ENCODE measurements at places on chromosomes 16 and 17. TPM values are rescaled to one million over a fixed set of nuclear protein-coding genes. Genes with fewer than 3 reads are reported as not detected.

The HIRIP3 gene
- total RNA-seq = 45.9 TPM

The ABCC6 gene
- total RNA-seq = not detected

The HEATR9 gene
- 0.14 TPM for total RNA-seq

The CCNF gene
- 44.7 TPM for total RNA-seq

The STX1B gene
- total RNA-seq = 0.75 TPM

The FBXO39 gene
- total RNA-seq = 0.36 TPM

The TSPOAP1 gene
- 23.6 TPM for total RNA-seq

The SMIM22 gene
- not detected for total RNA-seq

The NOXO1 gene
- total RNA-seq = not detected

The UNC13D gene
- 158 TPM for total RNA-seq

The BCO1 gene
- not detected for total RNA-seq

The C16orf89 gene
- total RNA-seq = not detected

The SMIM36 gene
- not detected for total RNA-seq

The CHP2 gene
- total RNA-seq = not detected

The PRR15L gene
- total RNA-seq = not detected

The GCGR gene
- total RNA-seq = not detected

The TP53TG3B gene
- total RNA-seq = not detected

The CCL4L2 gene
- 11.5 TPM for total RNA-seq

The ZNF597 gene
- 2.1 TPM for total RNA-seq

The RNF222 gene
- not detected for total RNA-seq

The ADGRG3 gene
- total RNA-seq = not detected
